ENCODE measurements at places on chromosomes 2 and 18. TPM values are rescaled to one million over a fixed set of nuclear protein-coding genes. Genes with fewer than 3 reads are reported as not detected.

CPO gene
- 0.89 TPM for total RNA-seq

TXNDC2 gene
- total RNA-seq: not detected

REEP1 gene
- 3.9 TPM for total RNA-seq

TANK gene
- 90.7 TPM for total RNA-seq

TMEM17 gene
- 3.3 TPM for total RNA-seq

GRCh38 chr2:212975333-212975732 is 176.1 kb downstream of the IKZF2 start:
- DNase-seq: no peak
